CD4-positive, alpha-beta memory T cell (primary cell): ENCODE measurements at places on chromosomes 11 and 22.

GRCh38 chr11:131796541-131796940 lies 426.1 kb downstream of the NTM start:
- no peak for DNase-seq

DNA sequence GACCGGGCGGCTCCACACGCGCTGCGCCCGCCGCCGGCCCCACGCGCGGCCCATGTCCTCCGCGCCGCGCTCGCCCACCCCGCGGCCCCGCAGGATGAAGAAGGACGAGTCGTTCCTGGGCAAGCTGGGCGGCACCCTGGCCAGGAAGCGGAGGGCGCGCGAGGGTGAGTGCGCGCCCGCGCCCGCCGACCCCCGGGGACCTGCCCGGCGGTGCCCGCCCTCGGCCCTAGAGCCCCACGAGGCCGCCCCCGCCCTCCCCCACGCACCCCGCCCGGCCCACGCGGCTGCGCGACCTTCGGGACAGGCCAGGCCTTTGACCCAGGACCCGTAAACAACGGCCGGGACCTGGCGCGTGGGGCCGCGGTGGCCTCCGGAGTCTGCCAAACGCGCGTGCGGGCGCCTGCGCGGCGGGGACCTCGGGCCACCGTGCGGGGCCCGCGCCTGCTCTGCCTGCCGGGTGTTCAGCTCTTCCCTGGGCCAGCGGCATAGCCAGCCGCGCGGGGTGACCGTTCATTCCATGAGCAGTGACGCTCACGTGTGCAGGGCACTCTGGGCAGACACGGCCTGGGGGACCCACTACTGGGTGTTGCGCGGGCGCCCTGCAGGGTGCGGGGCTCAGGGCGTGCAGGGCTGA lies at the start of gene PARVB:
Gene PARVB (plus strand): TSS at position 15 of the 634 bp plus-strand sequence. CDS start 38 bp downstream, at position 53.
- no peak for DNase-seq

- no peak for DNase-seq
Observed at GRCh38 chr11:116379185-116379828, 393.5 kb downstream of the BUD13 start.

DNA sequence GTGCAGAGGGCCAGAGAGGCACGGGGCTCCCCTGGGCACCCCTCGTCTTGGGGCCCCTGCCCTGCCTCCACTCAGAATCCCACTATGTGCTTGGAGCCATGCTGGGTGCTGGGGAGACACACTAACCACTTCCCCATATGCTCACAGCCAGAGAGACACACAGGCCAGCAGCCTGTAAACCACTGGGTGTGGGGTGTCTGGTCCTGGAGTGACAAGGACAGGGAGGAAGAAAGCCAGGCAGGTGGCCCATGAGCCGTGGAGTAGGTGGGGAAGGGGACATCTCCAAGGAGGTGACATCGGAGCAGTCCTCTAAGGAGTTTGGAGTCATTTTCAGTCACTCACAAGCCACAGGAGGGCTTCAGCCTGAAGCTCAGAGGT lies 58.9 kb downstream of the CDKN1C start:
- no peak for DNase-seq

- no peak for DNase-seq
Observed at GRCh38 chr22:24304062-24304675, 33.5 kb downstream of the SPECC1L start.

- DNase-seq = no peak
Observed at GRCh38 chr11:44519989-44520737, 45.3 kb upstream of the CD82 start.

- DNase-seq = peak; percentile 28
Observed at GRCh38 chr11:118916842-118917388, 8.8 kb downstream of the BCL9L start.

DNA sequence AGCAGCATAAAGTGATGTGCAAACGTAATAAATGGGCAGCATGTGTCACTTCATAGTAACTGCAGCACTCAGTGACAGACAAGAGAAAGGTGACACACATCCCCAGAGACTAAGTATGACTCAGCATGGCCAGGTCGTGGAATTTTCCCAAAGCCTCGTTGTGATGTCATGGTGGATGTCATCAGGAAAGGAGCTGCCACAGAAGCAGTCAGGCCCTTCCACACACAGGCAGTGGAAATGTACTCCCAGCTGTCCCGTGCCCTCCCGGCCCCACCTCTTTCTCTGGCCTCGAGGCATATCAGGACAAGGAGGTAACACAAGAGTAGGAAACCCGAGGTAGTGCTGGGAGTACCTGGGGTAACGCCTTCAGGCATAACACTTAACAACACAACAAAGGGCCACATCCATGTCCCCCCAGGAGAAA lies 8.1 kb downstream of the PC start:
- no peak for DNase-seq

- no peak for DNase-seq
Observed at GRCh38 chr11:62678433-62678769, 472 bp downstream of the UBXN1 start.

DNA sequence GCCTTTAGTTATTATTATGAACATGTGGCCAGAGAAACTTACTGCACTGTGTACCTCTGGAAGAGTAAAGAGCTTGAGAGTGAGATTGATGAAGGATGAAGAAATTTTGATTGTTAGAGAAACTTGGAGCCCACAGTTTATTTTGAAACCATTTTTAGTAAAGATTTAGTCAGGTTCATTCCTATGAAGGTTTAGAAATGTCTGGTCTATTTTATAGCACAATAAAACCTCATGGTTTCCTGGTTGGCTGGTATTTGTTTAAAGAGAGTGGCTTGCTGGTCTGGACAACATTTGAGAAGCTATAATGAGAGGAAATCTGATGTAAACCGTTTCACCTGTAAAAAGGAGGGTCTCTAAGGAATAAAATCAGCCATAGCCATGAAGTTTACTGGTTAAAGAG lies 8.8 kb upstream of the PDE3B start:
- no peak for DNase-seq

DNA sequence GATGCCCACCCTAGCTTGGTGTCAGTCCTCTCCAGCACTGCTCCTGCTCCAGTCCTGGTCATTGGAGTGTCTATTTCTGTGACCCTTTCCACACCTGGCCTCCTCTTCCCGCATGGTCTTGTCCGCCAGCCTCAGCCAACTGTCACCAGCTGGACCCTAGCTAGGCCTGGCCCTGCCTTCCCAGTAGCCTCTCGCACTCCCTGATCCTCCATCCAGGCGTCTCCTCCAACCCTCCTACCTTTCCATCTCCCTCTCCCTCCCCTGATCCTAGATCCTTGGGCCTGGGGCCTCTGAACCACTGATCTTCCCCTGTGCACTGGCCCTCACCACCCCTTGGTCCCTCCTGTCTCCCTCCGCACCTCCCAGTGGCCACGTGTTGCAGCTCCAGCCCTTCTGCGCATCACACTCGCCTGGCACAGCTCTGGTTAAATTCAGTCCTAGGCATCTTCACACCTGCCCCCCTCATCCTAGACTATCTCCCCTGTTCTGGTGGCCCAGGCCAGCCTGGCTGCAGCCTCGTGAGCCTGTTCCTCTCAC lies 9.9 kb downstream of the SYNGR1 start:
- DNase-seq = no peak

GRCh38 chr11:134660416-134660815 lies 248.4 kb upstream of the B3GAT1 start:
- no peak for DNase-seq

DNA sequence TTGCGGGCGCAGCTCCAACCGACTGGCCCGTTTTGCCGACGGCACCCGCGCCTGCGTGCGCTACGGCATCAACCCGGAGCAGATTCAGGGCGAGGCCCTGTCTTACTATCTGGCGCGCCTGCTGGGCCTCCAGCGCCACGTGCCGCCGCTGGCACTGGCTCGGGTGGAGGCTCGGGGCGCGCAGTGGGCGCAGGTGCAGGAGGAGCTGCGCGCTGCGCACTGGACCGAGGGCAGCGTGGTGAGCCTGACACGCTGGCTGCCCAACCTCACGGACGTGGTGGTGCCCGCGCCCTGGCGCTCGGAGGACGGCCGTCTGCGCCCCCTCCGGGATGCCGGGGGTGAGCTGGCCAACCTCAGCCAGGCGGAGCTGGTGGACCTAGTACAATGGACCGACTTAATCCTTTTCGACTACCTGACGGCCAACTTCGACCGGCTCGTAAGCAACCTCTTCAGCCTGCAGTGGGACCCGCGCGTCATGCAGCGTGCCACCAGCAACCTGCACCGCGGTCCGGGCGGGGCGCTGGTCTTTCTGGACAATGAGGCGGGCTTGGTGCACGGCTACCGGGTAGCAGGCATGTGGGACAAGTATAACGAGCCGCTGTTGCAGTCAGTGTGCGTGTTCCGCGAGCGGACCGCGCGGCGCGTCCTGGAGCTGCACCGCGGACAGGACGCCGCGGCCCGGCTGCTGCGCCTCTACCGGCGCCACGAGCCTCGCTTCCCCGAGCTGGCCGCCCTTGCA lies 1.0 kb downstream of the FJX1 start:
- DNase-seq = no peak

DNA sequence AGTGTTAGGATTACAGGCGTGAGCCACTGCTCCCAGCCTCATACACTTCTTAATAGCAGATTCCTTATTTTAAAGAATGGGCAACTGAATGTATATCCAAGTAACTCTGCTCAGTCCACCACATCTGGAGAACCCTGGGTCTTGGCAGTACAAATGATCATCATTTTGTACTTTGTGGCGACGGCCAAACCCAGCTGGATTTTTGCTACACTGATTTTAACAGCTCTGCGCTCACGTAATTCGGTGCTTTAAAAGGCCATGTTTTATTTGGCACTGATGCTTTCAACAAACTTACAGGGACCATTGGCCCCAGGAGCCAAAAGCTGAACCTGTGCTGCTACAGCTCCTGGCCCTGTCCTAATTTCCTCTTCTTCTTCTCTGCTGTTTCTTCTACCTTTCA lies 60.8 kb upstream of the PDE3B start:
- DNase-seq = no peak

- DNase-seq = no peak
Observed at GRCh38 chr22:45320357-45320976, 10.7 kb downstream of the FAM118A start.

DNA sequence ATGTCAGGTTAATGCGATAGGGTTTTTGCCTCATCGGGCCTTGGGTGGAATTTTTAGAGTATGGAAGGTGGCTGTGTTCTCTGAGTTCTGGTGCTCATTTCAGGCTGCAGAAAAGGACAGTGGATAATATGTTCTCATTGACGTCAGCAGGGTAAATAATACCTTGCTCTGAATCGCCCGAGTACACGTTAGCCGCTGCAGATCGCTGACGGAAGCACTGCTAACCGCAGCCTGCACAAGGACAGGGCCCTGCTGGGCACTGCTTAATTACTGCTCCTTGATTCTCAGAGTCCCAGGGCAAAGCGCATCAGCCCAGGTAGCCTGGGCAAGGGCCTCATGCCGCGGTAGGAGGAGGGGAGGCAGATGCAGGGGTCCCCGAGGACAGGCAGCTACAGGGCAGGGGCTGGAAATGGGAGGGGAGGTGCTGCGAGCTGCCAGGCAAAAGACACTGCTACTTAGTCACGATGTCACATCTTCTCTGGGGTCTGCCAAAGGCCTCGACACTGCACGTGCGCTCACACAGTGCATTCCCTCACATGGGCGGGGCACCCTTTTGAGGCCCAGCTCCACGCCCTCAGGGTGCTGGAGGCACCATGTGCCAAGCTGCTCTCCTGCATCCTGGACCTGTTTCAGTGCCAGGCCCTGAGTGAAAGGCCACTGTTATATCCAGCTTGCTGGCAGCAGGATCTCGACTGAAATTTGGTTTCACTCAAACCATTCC lies 35.2 kb downstream of the PPP2R1B start:
- DNase-seq = no peak

GRCh38 chr11:63532799-63533475 lies 3.7 kb upstream of the PLAAT4 start:
- DNase-seq = no peak

GRCh38 chr11:86947541-86947940 lies 7.7 kb downstream of the FZD4 start:
- no peak for DNase-seq

DNA sequence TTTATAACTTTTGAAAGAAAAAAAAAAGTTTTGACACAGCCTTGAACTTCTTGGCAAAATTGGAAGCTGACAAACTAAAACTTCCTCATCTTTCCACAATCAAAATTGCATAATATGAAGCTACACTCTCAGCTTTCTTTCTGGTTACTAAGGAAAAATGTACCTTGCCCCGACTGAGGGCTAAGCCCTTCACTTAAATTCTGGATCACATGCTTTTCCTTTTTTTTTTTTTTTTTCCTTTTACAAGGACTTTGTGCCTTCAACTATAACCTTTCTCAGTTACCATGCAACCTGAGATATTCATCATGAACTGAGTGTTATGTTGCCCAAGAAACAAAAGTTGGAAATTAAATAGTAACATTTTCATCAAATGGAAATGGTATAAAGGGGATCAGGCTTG lies 188.5 kb upstream of the CARD18 start:
- no peak for DNase-seq

DNA sequence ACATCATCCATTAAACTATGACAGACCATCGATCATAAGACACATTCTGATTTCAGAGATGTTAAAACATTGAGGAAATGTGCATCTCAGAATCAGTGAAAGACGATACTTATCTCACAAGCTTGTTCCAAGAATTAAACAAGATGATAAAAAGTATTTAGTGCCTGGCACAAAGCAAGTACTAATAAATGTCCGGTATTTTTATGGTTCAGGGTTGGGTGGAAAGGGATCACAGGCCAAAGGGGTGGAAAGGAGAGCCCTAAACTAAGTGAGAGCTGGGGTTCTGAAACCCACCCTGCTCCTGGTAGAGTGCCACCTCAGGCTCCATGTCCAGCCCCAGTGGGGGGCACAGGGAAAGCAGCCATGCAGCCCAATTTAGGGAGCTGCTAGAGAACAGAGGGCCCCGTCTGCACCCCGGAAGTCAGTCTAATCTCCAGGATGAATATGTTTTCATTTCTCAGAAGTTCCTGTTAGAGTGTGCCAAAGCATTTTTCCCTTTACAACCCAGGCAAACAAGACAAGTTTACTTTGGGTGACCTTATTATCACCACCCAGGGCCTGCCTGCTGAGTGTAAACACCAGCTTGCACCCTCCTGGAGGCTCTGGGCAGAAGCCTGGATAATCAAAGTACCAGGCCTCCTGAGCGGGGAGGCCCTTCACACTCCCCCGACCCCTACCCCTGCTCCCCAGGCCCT lies 3.8 kb upstream of the CREB3L1 start:
- DNase-seq = no peak
